ENCODE measurements at places on chromosomes 3 and 15.

DNA sequence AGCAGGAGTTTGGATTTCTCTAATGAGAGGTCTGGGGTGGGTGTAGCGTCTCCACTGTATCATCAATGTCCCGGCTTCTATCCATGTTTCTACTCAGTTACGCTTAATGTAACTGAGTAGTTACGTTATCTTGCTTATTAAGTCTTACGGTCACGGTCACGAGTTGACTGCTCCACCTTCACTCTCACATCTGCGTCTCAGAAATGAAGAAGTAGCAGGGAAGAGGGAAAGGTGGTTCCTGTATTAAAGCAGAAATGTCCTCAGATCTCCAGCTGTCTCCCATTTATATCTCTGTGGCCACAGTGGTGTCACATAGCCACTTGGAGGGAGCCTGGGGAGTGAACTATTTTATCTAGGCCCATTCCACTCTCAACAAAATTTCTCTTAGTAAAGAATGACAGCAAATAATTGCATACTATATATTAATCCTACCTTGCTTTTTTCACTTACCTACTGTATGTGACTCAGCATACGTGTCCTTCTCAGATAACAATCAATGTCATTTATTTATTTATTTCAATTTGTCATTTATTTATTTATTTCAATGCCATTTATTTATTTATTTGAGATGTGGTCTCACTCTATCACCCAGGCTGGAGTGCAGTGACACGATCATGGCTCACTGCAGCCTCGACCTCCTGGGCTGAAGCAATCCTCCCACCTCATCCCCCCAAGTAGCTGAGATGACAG lies 39.7 kb upstream of the RNU6-1 start:
- DNase-seq = no peak

GRCh38 chr3:45109771-45110508 lies 36.2 kb downstream of the CDCP1 start:
- peak; percentile 50 for DNase-seq

GRCh38 chr15:85504749-85505676 lies 124.6 kb downstream of the AKAP13 start:
- DNase-seq = no peak

DNA sequence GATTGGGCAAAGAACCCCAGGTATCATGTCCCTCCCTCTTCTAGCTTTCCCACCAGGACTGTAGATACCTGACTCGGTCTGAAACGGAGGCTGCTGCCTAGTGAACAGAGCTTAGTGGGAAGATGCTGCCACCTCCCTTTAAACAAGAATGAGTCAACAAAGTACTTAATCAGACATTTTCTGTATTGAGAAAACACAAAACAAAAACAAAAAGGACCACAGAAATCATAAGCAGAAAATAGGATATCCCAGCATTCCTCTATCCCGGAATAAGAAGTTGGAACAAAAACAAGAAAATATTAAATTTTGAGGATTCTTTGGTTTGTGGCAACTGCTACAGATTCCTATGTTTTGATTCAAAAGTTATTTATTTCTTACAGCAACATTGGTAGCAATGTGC lies 51.7 kb upstream of the COL8A1 start:
- DNase-seq = no peak

DNA sequence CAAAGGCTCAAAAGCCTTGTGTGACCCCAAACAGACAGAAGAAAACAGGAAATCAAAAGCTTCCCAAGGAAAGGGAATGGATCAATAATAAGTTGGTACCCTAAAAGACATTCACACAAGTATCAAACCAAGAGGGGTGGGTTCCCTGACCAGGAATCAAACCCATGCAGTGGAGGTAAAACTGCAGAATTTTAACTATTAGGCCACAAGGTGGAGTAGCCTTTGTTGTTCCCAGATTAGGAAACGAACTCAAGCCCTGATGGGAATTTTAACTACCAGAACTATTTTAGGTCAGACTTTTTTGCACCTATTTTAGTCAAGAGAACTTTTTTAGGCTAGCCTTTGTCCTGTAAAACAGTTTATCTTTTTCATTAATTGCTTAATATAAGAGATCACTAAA lies 31.4 kb downstream of the SETMAR start:
- DNase-seq = no peak

DNA sequence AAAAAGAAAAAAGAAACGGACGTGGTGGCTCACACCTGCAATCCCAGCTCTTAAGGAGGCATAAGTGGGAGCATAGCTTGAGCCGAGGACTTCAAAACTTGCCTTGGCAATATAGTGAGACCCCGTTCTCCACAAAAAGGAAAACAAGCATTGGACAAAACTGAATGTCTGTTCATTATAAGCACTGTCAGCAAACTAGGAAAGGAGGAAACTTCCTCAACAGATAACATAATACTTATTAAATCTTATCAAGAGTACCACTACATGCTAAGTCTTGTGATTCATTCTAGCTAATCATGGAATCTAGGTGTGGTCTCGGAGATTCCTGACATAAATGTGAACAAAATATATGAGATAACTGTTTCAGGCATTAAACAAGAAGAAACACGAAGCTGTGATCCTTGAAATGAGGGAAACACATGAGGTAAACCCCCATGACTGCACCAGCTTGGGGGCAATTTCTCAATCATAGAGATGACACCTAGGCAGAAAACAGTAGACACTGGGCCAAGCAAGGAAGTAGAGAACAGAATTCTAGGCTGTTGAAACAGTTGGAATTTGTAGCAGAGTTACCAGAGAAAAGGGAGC lies 33.3 kb downstream of the TRPM7 start:
- DNase-seq = no peak

- no peak for DNase-seq
Observed at GRCh38 chr3:160677459-160677881, 510 bp downstream of the ARL14 start.

DNA sequence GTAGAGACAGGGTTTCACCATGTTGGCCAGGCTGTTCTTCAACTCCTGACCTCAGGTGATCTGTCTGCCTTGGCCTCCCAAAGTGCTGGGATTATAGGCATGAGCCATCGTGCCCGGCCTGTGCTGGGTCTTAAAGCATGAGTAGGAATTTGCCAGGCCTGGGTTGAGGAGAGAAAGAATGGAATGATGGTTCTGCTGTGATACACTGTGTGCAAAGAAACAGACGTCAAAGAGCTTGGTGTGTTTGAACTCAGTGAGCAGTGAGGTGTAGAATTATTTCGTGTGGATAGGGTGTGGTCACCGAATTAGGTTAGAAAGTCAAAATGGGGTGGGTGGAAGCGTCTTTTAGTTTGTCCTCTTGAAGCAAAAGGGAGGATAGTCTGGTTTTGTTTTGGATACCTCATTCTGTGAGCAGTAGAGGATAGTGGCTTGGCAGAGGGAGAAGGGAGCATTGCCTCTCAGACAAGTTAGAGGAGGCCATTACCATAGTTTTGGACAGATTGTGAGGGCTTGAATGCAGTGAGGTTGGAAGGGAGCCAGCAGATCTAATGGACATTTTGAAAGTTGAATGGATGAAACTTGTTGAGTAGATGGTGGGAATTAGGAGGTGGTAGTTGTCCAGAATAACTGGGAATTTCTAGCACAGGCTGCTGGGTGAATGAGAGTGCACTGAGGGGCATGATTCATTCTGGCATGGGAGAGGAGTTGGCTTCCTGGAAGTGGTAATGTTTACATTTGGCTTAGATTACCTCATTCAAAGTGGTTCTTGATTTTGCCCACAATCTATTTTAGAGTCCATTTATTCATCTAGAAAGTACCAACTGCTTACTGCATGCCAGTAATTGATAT lies 27.2 kb downstream of the AKAP13 start:
- no peak for DNase-seq

DNA sequence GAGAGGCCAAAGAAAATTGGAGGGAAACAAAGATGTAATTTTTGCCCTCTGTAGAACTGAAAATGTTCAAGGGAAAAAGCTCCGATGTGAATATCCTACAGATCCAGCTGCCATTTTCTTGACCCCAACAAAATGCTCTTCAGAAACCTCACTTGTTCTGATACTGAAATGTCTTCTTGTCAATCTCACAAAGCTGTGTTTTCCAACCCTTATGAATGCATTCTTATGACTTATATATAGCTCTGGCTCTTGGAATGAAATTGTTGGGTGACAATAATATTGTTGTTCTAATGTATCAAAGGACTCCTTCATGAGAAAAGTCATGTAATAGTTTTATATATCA lies 157.1 kb upstream of the TGFBR2 start:
- DNase-seq = no peak

DNA sequence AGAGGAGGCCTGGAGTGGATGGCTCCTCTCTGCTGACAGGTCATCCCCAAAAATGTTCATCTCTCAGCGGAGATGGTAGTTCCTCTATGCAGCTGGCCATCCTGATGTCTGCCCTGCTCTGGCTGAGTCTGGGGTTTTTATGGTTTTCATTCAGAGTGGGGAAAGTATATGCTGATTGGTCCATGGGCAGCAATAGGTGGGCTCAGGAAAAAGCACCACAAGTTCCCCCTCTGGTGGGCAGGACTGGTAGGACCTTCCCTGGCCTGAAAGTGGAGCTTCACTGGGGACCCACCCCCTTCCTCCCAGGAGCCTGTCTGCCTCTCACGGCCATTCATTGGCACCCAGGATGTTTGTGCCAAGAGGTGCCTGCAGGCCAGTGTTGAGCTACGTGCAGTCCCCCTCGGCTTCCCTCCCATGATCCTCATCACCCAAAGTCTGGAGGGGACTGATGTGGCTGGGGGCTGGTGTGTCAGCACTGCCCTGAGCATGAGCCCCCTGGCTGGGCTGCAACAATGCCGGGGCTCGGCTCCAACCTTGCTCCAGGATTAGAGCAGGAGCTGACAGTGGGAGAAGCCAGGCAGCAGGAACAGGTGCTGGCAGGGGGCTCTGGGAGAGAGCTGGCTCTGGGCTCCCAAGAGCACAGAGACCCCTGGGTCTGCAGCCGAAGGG lies 13.1 kb upstream of the BLOC1S6 start:
- no peak for DNase-seq

DNA sequence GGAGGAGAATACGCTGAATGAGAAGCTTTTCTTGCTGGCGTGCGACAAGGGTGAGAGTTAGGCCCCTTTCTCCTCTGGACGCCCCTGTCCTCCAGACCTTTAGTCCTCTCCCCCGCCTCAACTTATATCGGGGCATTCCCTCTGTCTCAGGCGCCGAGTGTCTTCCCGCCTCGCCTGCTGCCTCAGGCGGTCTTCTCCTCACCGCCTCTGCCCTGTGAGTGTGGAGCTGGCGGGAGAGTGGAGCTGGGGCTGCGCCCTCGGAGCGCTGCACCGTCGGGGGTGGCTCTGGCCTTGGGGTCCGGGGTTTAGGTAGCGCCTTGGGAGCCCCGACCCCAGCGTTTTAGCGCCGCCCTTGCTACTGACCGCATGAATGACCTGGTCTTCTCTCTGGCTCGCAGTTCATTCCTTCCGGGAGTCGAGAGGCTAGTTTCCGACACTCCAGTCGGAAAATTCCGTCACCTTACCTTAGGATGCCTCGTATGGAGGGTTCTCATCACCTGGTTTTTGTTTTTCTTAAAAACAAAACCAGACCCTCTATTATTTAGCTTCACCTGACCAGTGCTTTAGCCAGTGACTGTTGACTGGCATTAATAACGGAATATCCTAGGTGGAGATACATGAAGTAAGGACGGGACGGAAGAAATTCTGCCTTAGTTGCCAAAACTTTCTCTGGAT lies 985 bp downstream of the TRPC1 start:
- no peak for DNase-seq

GRCh38 chr15:84950570-84951111 lies 31.0 kb upstream of the PDE8A start:
- no peak for DNase-seq

DNA sequence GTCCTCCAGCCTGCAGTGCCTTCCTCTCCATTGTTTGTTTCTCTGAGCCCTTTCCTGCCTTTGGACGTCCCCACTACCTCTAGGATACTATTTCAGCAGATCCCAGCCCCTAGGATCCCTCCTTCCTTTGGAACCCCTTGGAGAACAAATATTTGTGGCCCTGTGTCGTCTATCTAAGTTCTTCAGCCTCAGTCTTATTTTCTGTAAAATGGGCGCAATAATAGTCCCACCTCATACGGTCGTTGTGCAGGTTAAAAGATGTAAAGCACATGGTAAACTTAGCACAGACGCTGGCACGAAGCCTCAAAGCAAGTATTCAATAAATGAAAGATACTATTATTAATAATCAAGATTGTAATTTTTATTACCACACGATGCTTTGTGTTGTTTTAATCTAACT lies 122.0 kb downstream of the SV2B start:
- no peak for DNase-seq

DNA sequence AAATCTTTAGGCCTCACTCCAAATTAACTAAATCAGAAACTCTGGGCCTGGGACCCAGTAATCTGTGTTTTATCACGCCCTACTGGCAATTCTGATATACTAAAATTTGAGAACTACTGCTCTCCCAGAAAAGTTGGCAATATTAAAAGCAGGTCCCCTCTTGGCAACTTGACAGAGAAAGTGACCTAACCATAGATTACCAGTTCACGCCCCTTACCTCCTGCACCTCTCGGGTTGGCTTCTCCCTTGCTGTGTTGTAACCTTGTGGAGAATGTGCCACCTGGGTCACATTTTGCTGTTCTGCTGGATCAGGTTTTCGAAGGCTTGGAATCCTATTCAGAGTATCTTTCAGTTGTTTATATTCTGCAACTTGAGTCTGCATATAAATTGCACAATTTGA lies 59.1 kb downstream of the GOLIM4 start:
- DNase-seq = no peak
